ENCODE measurements at places on chromosomes 7 and 10.

GRCh38 chr10:113442336-113442735, 110.5 kb upstream of the HABP2 start:
- DNase-seq = no peak

GRCh38 chr7:46383605-46384004, 462.5 kb upstream of the IGFBP3 start:
- DNase-seq = no peak

DNA sequence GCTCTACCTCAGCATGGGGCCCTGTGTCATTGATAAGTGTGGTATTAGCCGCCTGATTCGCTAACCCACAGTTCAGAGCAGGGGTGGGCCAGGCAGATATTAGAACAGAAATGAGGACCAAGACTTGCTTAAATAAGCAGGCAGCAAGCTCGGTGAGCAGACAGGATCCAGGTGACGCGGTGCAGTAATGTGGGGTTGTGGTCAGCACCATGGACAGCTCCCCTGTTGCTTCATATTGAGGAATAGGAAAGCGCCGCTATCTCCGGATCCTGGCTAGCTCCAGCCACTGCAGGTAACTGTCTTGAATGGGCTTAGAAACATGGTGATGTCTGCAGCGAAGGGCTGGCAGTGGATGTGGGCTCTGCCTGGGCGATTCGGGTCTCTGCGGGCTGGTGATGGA, 51.3 kb upstream of the GPR26 start:
- DNase-seq = peak; percentile 61

GRCh38 chr10:65024886-65025285, 1503.7 kb downstream of the REEP3 start:
- DNase-seq = no peak

- DNase-seq = no peak
Measured at GRCh38 chr7:135942614-135943013, 34.5 kb downstream of the MTPN start.

DNA sequence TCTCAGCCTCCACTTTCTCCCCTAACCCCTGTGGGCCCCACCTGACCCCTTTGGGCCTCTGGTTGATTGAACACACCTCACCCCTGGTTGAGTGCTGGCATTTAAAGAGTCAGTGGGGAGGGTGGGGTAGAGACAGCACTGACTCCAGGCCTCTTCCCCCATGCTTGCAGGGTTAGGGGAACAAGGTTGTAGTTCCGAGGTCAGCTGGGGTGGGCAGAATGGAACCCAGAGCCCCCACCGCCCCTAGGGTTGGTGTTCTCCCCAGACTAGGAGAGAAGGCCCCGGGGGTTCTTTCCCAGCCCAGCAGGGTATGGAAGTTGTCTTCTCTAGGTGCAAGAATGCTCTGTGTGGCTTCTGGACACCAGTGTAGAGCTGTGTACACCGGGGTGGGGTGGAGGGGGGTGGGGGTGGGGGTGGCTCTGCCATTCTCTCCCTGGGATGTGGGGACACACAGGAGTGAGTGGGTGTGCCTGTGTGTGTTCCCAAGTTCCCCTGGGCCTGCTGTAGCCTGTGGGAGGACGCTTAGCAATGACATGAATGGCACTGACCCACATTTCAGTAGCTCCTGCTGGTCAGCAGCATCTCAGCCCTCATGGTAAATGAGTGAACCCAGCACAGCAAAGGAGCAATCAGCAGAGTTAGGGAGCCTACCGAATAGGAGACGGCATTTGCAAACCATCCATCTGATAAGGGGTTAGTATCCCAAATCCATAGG, 33.6 kb downstream of the PRF1 start:
- no peak for DNase-seq

DNA sequence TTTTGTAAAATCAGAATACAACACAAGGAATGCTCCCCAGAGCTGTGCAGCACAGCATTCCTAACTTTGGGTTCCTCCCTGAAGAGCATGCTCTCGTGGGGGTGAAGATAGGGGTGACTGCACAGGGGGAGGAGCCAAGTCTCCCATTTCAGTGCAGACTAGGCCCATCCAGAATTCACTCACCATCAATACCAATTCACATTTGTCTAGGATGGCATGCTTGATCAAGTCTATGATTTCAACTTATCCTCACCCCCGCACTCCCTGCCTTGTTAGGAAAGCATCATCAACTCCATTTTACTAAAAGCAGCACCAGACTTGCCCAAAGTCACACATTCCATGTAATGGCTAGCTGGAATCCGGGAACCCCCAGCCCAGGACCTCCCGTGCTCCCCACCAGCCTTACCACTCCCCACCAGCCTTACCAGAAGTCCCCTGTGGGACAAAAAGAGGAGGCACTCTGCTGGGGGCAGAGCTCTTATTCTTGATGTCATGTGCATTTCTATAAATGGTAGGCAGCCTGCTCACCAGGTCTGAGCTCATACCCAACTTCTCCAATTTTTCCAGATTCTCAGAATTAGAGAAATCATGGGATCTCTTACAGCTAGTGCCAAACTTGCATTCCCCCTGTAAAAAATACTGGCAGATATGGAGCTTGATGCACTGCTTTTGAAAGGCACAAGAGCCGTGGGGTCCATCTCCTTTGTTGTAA, 6.2 kb downstream of the PARP12 start:
- no peak for DNase-seq

GRCh38 chr7:42055171-42055570, 181.8 kb downstream of the GLI3 start:
- no peak for DNase-seq

DNA sequence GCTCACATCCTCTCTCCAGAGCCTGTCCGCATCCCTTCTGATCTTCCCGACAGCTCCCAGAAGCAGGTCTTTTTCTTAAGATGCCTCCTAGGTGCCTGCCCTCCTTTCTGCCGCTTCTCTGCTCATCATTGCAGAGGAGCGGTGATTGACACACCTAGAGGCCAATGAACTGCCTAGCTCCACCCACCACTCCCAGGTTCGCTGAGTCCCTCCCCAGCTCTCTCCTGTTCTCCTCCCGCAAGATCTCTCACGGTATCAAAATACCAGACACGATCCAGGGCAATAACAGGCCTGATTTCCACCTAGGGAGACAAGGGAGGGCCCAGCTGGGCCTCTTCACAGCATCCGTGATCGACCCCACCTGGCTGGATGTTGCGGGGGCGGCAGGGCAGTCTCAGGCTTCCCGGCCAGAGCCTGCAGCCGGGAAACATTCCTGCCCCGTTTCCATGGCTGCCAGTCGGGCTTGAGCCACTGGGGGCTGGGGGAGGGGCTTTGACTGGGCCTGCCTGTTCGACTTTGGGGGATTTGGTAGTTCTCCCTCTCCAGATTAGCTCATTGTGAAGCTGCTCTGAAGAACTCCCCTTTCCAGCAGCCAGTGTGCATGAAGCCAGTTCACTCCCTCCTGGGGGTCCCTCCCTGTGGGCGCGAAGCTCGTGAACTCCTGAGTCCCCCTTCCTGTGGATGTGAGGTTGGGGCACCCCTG, 373.5 kb downstream of the RPS24 start:
- DNase-seq = peak; percentile 80

- no peak for DNase-seq
Measured at GRCh38 chr7:70347463-70348254, 749.4 kb downstream of the AUTS2 start.

- no peak for DNase-seq
Measured at GRCh38 chr7:44201813-44202212, 1.0 kb downstream of the YKT6 start.

- DNase-seq = no peak
Measured at GRCh38 chr10:100655760-100656421, 89.5 kb upstream of the PAX2 start.

GRCh38 chr7:157898802-157899505, 562.1 kb downstream of the DNAJB6 start:
- DNase-seq = no peak

DNA sequence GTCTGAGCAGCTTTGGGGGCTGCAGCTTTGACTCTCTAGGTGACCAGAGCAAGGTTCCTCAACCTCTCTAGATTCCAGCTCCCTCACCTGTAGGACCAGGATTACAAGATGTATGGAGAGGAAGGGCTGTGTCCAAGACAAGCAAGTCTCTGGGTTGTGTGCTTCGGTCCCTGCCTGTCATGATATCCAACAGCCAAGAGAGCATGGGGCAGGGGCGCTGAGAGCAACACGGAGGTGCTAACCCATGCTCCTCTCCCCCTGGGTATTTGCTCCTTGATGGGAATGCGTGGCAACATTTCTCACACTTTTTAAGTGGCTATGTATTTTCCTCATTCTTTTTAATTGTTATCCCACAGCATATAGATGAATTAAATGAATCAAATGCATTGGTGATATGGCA, 10.3 kb downstream of the CDHR1 start:
- DNase-seq = no peak

DNA sequence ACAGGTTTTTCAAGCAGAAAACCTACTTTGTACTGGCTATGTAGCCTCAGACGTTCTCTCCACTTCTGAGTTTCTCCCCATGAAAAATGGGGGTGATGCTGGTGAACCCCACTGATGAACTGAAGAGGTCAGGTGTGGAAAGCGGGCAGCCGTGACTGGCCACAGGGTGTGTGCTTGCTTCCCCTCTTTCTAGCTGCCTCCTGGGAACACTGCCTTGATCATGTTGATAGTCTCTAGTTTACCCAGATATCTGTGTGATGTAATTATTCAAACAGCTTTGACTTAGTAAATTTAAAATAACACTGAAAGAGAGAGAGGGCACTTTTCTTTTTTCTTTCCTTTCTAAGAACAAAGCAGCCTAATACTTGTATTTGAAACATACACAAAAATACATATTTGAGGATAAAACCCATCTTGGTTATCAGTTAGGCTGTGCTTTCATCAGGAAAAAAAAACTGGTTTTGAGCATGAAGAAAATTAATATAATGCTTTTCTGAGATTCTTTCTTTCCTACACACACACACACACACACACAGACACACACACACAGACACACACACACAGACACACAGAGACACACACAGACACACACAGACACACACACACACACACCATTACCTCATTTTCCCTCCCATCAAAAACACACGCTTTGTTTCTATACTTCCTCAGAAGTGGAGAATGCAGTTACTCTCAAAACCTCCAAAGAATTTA, 76.7 kb downstream of the MACC1 start:
- no peak for DNase-seq

DNA sequence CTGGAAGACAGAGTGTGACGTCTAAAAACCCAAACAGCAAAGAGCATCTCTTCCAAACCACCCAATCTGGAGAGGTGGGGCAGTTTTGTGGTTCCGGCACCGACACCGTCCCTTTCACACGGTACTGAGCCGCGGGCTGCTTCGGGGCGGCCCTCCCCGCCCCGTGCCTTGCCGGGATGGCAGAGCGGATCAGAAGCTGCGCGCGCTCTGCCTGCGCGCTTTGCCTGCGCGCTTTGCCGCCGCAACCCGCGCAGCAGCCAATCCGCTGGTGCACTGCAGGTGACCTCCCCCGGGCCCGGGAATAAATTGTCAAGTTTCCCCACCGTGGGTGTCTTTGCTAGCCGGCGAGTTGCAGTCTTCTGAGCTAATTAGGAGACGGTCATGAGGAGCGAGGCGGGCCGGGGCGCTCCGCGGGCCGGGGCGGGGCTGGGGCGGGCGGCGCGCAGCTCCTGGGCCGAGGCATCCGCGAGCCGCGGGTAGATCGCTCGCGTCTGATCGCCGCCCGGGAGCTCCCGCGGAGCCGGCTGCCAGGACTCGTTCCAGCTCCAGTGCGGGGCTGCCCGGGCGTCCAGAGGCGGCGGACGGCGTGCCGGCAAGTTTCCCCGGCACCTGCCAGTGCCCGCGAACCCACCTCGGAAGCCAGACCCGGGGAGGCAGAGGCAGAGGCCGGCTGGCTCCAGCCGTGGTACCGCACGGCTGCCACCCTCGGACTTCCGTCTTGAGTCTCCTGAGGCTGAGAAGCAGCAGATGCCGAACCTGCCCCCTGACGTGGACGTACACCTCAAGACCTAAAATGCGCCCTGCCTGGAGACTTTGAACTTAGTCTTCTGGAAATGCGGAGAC, 536.0 kb upstream of the GALNT17 start:
- peak; percentile 27 for DNase-seq

DNA sequence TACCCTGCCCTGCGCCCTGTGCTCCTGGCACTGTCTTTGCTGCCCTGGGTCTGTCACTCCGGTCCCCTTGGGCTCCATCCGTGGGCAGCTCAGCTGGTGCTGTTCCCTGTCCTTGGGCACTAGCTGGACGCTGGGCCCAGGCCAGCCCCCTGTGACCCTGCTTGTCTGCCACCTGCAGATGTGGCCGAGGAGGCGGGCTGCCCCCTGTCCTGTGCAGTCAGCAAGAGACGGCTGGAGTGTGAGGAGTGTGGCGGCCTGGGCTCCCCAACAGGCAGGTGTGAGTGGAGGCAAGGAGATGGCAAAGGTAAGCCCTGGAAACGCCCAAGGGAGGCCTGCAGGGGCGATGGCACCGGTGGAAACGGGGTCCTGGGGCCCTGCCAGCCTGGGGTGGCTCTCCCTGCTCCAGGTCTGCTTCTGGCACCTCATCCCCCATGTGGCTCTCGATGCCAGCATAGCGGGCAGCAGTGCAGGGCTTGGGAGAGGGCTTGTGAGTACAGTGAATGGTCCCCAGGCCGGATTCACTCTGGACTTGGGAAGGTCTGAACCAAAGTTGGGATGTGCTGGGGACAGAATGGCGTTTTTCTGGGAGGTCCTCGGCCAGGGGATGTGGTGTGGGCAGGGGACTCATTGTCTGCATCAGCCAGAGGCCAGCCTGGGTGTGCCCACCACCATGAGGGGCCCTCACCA, 26.2 kb upstream of the CSGALNACT2 start:
- no peak for DNase-seq

DNA sequence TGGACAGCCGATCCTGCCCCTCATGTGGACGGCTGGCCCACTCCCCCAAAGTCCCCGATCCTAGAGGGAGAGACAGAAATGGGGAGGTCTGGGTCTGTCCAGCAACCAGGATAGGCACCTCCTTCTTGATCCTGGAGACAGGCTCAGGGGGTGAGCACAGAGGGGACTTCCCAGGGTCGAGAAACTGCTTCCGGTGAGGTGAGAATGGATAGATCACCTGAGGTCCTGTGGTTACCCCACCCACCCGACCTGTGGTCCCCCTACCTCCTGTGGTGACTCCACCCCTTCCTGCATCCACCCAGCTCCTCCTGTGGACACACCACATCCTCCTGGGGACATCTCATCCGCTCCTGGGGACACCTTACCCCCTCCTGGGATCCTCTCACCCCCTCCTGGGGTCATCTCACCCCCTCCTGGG, 27.4 kb upstream of the RASGEF1A start:
- no peak for DNase-seq

DNA sequence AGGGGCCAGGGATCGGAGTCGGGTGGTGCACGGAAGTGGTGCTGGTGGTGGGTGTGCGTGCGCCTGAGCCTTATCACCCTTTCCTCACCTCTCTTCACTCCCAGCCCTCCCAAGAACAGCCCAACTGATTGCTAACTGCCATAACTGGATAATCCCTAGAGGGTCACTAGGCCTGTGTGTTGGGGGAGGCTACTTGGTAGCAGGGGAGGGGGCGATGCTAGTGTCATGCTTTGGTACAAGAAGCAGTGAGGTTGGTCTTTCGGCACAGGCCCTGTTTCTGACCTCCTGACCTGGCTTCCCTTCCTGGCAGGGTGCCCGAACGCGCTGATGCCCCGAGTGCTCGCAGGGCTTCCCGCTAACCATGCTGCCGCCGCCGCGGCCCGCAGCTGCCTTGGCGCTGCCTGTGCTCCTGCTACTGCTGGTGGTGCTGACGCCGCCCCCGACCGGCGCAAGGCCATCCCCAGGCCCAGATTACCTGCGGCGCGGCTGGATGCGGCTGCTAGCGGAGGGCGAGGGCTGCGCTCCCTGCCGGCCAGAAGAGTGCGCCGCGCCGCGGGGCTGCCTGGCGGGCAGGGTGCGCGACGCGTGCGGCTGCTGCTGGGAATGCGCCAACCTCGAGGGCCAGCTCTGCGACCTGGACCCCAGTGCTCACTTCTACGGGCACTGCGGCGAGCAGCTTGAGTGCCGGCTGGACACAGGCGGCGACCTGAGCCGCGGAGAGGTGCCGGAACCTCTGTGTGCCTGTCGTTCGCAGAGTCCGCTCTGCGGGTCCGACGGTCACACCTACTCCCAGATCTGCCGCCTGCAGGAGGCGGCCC, 652 bp downstream of the KAZALD1 start:
- DNase-seq = peak; percentile 35
